Stimulated activated CD4-positive, alpha-beta T cell treated with anti-CD3 and anti-CD28 coated beads, Interleukin-4, amount 100 ng/mL, for 24 hours (primary cell): ENCODE measurements at places on chromosomes 11 and 22.

DNA sequence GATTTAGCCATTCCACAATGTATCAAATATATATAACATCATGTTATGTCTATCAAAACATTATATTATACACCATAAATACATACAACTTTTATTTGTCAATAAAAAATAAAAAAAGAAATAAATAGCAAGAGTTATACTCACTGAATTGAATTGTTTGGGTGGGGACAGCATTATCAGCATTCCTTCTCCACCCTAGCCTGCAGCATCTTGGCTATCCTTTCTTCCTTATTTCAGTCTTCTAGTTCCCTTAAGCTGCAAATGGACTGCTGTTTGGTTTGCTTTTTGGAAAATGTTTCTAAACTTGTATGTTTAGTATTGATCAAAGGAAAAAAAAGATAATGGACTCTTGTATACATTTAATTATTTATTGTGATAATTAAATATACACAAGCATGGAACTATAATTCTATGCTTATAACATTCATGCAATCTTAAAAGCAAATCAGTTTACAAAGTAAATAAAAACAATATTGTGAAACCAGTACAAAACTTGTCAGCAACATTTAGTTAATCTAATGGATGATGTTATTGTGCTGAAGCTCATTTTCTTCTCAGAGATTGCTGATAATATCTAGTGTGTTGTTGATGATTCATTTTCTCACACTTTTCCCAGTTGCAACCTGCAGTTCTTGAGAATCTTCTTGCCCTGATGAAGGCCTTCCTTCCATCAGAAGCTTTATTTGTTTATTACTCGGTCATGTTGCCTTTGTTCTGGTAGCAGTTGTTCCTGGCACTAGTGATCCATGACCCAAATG, 5.0 kb downstream of the ARHGAP42 start:
- DNase-seq: no peak

- no peak for DNase-seq
Measured at GRCh38 chr11:23846902-23847422, 649.9 kb upstream of the LUZP2 start.

- DNase-seq: no peak
Measured at GRCh38 chr11:57424137-57424791, 2.7 kb downstream of the SLC43A3 start.

GRCh38 chr11:31969359-31969702, 121.5 kb upstream of the RCN1 start:
- no peak for DNase-seq

DNA sequence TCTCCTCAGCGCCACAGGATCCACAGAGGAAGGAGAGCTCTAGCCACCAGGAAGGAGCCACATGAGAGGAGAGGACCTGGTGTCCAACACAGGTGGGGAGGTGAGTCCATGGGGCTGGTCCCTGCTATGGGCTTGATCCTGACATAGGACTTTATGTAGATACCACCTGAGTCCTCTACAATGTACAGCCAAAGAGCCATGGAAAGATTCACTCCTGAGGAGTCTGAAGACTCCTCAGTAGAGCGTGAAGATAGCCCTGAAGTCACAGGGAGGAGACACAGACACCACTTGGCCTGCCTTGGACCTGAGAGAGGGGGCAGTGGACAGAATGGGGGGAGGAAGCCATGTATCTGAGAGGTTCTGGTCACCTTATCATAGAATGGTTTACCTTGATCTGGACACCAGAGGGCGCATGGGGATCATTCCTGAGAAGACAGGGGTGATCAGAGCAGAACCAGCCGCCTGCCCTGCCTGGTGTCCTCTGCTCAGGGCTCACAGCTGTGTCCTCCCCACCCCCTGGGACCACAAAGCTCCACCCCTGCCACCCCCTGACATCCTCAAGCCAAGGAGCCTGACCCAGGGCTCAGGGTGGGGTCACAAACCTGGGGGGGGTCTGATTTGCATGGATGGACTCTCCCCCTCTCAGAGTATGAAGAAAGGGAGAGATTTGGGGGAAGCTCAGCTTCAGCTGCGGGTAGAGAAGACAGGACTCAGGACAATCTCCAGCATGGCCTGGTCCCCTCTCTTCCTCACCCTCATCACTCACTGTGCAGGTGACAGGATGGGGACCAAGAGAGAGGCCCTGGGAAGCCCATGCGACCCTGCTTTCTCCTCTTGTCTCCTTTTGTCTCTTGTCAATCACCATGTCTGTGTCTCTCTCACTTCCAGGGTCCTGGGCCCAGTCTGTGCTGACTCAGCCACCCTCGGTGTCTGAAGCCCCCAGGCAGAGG, 77.0 kb downstream of the ZNF280B start:
- peak; percentile 68 for DNase-seq

- DNase-seq: no peak
Measured at GRCh38 chr11:2797741-2798361, 87.7 kb downstream of the CDKN1C start.

DNA sequence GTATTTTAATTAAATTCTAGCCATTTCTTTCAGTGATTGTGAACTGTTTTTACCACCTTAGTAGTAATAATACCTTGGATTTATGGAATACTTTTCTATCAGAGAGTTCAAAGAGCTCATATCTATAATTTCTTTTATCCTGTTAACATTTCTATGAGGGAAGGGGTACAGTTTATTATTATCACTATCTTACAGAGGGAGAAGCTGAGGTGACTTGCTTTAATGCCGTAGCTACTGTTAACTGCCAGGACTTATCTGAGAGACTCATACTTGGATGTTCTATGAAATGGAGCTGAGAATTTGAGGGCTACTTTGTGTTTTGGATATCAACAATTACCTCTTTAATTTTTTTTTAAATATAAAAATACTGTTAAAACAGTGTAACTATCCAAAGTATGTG, 3.3 kb downstream of the REXO2 start:
- no peak for DNase-seq

DNA sequence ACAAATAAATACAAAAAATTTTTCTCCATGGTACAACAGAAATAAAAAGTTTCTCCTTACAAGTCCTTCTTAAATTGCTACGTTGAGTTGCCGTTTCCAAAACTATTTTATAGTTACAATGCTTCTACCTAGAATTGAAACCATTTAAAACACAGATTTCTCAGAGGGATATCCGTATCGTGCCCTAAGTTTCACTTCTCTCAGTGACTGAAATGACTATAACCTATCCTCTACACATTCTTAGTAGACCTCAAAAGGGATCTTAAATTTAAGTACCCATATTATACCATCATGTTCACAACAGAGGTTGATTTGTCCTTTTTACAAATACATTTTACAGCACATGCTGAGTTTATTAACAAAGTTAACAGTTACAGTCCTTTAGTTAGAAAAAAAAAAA, 44.1 kb downstream of the USP28 start:
- DNase-seq: no peak

GRCh38 chr11:102111787-102112508, 1.7 kb downstream of the YAP1 start:
- DNase-seq: peak; percentile 4

- no peak for DNase-seq
Measured at GRCh38 chr11:34936945-34937629, 20.7 kb downstream of the PDHX start.

- DNase-seq: no peak
Measured at GRCh38 chr11:34478845-34479663, 34.5 kb downstream of the ELF5 start.
